ENCODE measurements at places on chromosomes 4 and X.

DNA sequence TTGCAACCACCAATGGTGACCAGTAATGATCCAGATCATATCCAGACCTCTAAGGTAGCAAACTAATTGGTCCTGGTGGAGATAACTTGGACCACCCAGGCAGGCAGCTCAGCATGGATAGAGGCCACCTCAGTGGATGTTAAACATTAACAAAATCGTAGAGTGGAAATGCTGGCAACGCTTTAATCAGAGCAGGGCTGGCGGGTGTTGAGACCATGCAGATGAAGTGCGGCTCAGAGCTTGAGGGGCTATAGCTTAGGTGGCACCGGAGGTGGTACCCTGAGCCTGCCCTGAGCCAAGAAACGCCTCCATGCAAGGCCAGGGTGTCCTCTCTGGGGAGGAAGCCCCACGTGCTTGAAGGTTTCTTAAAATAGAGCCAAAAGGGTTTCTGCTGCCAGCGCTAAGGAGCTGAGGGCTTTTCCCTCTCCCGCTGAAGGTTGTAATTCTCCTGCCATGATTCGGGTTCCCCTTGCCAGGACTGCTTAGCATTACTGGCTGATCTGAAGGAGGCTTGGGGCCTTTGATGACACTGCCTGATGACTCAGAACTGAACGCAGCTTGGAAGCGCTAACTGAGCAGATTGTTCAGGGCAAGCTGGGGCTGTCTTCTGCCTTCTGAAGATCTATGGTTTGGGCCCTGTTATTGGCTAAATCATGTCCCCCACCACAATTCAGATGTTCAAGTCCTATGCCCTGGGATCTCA is 177.8 kb upstream of the ATP6AP2 start:
- no peak for DNase-seq

GRCh38 chr4:140944572-140944971 is 188.4 kb upstream of the TBC1D9 start:
- no peak for DNase-seq

- no peak for DNase-seq
These were observed 90.8 kb upstream of the LIMCH1 start for GRCh38 chr4:41446981-41447725.

GRCh38 chr4:113504422-113504821 is 257.1 kb downstream of the CAMK2D start:
- DNase-seq: no peak

DNA sequence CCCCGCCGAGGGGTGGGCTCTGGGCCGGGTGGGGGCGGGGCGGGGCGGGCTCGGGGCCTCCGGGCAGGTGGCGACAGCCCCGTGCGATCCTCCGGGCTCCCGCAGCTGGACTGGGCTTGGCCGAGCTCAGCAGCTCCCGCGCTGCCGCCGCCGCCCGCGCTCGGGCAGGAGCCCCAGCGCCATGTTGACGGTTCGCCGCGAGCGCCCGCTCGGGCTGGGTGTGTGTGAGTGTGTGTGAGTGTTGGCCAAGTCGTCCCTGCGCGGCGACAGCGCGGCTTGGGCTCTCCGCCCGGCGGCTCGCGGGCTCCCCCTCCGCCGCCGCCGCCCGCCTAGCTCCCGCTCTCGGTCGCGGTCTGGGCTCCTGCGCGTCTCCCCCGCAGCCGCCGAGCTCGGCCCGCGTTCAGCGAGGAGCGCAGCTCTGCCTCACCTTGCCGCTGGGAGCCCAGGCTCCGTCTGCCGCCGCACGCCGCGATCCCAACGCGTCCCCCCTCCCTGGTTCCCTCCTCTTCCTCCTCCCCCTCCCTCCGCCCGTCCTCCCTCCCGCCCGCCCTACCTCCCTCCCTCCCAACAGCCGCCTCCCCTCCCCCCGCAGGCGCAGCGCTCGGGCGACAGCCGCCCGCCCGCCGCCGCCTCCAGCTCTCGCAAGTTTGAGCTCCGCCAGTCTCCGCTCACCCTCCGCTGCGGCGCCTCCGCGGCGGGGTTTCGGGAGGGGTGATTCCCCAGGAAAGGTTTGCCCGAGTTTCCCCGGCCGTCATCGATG is at the start of gene BCOR:
Gene BCOR, minus strand, starts transcription at position 455 of the 760 bp plus-strand sequence. CDS start 20,029 bp downstream, outside the sequence.
- peak; percentile 91 for DNase-seq

Measured in posterior cingulate gyrus (tissue), 11 donors.